Cortex of kidney (tissue), 1 donor: ENCODE measurements at places on chromosomes 6 and 20.

GRCh38 chr20:25867776-25868649 is 171.4 kb upstream of the ZNF337 start:
- DNase-seq, result peak; percentile 13

DNA sequence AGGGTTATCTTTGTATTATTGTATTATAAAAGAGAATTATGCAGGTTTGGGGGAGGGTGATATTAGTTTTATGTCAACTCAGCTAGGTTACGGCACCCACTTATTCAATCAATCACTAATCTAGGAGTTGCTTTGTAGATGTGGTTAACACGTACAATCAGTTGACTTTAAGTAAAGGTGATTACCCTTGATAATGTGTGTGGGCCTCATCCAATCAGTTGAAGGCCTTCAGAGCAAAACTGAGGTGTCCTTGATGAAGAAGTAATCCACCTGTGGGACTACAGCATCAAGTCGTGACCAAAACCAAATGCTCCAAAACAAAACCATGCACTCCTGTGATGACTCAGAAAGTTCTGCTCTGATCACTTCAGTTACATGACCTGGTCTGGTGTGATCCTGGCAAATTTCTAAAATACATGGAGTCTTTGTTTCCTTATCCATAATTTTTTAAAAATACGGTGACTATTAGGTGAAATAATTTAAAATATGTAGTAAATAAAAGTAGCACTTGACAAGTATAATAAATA is 114.1 kb downstream of the IYD start:
- no peak for DNase-seq

- DNase-seq, result no peak
Observed at GRCh38 chr6:139051396-139052060, 23.0 kb downstream of the ABRACL start.

DNA sequence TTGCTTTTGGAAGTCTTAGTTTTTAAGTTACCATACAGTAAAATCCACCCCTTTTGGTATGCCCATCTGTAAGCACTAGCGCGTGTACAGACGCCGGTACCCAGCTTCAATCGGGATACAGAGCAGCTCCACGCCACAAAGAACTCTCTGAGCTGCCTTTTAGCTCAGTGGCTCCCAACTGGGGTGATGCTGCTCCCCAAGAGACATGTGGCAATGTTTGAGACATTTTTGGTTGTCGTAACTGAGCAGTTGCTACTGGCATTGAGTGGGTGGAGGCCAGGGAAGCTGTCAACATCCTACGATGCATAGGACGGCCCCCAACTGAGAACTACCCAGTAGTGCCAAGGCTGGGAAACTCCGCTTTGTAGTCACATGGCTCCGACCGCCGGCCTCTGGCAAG is 73.3 kb downstream of the BMP7 start:
- DNase-seq, result no peak

GRCh38 chr6:127300411-127300810 is 33.7 kb downstream of the RNF146 start:
- no peak for DNase-seq

DNA sequence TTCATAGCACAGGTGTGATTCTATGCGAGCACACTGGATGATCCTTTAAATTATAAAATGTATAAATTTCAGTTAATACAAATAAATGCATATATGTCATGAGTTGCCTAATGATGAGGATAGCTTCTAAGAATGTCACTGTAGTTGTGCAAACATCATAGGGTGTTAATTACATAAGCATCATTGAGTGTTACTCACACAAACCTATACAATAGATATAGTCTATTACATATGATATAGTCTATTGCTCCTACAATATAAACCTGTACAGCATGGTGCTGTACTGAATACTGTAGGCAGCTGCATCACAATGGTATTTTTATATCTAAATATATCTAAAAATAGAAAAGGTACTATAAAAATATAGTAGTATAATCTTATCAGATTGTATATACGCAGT is 159.0 kb downstream of the PTPRK start:
- DNase-seq, result no peak

- no peak for DNase-seq
Observed at GRCh38 chr20:42472198-42472597, 717.5 kb downstream of the PTPRT start.

DNA sequence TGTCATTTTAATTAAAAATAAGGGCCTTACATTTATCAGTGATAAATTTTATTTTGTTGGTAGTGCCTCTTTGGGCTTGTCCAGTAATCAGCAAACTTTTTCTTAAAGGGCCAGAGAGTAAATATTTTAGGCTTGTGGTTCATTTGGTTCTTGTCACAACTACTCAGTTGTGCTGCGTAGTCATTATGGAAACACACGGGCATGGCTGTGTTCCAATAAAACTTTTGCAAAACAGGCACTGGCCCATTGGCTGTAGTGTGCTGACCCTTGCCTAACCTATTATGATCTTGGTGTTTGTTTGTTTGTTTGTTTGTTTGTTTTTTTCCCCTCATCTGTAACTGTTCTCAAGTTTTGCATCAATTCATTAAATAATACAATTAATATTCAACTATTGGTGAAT is 19.4 kb downstream of the TBPL1 start:
- DNase-seq, result no peak

DNA sequence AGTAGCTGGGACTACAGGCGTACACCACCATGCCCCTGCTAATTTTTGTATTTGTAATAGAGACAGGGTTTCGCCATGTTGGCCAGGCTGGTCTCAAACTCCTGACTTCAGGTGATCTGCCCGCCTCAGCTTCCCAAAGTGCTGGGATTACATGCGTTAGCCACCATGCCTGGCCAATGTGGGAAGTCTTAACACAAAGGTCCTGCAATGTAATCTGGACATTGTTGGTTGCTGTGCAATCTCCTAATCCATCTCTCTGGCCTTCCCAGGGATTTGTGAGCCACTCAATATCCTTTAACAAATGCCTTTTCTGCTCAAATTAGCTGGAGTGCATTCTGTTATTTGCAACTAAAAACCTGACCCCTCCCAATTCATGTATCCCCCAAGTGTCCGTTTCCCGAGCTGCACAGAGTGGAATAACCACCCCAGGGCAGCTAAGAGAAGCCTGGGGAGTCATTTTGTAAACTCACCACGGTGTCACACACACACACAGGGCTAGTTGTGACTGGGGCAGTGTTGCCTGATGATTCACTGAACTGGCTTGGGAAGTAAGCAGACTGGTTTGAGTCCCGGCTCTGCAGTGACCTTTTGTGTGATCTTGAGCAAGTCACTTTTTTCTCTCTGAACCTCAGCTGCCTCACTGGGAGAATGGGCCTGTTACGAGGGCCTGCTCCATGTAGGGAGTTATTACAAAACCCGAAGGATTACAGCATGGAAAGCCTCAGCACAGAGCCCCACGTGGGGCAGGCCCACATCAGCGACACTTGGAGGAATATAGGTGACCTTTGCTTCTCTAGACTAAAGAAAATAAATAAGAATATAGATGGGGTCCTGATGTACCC is 152.3 kb downstream of the ZMYND8 start:
- no peak for DNase-seq

DNA sequence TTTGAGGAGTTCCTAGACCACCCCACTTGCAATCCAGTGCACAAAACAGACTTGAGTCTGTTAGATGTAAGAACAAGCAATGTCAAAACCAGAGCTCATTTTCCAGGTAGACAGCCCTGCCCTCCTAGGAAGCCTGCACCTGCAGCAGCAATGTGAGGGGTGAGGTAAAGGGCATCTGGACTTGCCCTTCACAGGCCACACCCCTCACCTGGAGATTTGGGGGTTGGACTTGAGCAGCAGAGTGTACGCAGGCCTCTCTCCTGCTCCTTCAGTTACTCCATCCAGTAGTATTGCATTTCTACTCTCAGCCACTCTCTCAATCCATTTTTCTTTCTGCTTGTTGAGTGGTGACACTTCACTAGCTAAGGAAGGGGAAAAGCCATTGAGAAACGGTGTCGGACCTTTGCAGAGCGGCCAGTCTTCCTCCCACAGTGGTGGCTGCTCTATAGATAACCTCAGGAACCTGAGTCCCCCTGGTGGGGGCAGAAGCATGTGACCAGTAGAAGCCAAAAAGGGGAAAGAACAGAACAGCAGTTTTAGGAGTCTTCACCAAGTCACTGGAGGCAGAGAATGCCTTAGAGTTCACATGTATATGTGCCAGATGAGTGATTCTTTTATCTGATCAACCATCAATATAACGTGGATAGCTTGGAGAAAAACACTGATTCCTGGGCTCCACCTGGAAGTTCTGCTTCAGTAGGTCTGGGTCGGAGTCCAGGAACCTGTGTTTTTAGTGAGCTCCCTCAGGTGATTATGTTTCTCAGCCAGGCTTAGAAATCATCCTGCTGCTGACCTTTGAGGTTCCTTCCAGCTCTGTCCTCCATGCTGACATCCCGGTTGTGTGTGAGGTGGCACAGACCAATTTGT is 28.0 kb downstream of the ARFGEF2 start:
- no peak for DNase-seq

- DNase-seq, result no peak
Observed at GRCh38 chr20:16352321-16352720, 220.9 kb downstream of the KIF16B start.

- DNase-seq, result no peak
Observed at GRCh38 chr6:111602481-111603011, 3.1 kb downstream of the TRAF3IP2 start.

DNA sequence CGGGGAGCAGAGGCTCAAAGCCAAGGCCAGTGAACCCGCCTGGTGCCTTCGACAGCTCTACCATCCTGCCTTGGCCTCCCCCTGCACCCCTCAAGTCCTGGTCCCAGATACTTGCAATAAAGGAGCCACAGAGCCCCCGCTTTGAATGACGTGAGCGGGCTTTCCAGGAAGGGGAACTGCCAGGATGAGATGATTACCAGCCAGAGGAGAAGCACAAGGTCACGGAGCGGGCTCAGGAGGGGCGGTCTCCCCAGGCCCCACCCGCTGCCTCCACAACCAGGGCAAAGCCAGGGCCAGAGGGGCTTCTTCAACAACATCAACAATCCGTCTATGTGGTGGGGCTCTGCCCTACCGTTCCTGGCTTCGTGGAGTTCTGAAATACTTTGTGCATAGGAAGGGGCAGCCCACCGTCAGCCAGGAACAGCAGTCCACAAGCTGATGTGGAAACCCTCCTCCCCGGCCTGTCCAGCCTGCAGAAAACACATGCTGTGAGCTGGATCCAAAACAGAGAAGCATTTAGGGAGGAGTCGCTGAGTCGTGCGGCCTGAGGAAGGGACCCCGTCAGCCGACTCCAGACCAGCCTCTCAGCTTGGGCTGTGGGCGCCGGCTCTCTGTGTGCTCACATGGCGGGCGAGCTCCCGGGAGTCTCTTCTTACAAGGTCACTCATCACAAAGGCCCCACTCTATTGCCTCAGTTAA is 392.5 kb downstream of the CDH4 start:
- DNase-seq, result no peak

- DNase-seq, result no peak
Observed at GRCh38 chr6:18219591-18219990, 44.7 kb downstream of the DEK start.

DNA sequence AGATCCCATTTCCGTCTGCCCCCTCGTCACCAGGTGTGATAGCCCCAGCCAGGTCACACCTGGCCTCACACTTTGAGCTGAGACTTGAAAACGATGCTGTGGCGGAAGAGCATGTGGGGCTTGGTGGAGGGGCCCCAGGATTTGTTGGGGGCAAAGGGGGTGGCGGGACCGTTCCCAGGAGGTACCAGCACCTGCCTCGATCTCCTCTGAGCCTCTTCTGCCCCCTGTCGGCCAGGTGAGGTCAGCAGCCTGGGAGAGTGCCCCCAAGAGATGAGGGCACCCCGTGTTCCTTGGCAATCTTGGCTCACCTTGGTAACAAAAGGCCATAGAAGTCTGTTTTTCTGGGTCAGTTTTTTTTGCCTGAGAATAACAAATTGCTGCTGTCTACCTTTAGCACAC is 25.4 kb downstream of the SPATA2 start:
- DNase-seq, result no peak

DNA sequence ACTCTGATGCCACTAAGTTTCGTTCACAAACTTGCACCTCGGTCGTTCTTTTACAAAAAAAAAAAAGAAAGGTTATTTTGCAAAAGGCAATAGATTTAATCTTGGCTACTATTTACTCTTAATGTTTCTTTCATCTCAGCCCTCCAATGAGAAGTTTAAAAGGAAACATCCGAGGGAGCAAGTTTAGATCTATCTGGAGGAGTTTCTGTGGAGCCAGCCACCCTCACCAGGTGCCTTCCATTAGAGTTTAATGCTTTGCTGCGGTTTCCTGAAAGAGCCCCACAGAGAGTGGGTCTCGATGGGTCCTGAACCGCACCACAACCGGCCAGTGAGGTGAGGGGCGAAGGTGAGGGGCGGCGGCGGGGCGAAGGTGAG is 632 bp downstream of the PRKN start:
- DNase-seq, result no peak

DNA sequence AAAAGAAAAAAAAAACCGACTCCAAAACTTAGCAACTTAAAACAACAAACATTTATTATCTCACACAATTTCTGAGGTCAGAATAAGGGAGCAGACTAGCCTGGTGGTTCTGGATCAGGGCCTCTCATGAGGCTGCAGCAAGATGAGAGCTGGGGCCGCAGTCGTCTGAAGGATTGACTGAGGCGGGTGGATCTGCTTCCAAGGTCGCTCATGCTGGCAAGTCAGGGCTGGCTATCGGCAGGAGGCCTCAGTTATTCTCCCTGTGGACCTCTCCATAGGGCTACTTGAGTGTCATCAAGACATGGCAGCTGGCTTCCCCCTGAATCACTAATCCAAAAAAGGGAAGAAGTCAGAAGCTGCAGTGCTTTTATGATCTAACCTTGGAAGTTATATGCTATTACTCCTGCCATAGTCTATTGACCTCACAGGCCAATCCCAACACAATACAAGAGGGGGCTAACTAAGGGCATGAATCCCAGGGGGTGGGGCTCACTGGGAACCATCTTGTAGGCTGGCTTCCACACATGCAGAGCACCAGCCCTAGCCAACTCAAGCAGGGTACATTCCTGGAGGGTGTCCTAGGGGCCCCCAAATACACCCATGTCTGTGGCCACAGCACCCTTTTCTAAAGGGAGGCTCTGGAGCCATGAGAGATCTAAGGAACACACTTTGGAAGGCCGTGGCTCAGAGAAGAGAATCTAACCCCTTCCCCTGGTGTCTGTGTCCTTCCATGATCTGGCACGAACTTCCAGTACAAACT is 11.3 kb downstream of the EBF4 start:
- DNase-seq, result no peak

DNA sequence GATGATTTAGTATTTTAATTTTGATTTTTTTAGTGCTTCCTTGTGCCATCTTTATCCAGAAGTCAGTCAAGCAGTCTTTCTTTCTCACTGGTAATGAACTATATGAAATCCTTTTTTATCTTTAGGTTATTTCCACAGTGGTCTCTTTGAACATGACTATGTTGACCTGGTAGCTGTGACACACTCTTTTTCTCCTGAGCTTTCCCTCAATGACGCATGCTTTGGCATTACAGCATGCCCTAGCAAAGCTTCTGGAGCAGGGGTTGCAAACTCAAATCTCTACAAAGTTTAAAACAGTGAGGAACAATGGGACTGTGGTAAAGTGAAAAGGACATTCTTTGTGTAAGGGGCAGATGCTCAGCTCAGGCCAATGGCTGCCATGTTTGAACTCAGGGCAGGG is 4.5 kb upstream of the PLAGL1 start:
- no peak for DNase-seq

GRCh38 chr6:403659-404655 is 12.4 kb downstream of the IRF4 start:
- DNase-seq, result no peak

- DNase-seq, result no peak
Observed at GRCh38 chr6:158501360-158502262, 58.3 kb upstream of the TMEM181 start.

- DNase-seq, result no peak
Observed at GRCh38 chr6:42369568-42369967, 82.2 kb downstream of the TRERF1 start.

- no peak for DNase-seq
Observed at GRCh38 chr20:50663095-50663821, 28.1 kb downstream of the RIPOR3 start.
